ENCODE measurements at places on chromosomes 7 and 10.

- DNase-seq, result no peak
Observed at GRCh38 chr10:11068861-11069633, 51.4 kb downstream of the CELF2 start.

DNA sequence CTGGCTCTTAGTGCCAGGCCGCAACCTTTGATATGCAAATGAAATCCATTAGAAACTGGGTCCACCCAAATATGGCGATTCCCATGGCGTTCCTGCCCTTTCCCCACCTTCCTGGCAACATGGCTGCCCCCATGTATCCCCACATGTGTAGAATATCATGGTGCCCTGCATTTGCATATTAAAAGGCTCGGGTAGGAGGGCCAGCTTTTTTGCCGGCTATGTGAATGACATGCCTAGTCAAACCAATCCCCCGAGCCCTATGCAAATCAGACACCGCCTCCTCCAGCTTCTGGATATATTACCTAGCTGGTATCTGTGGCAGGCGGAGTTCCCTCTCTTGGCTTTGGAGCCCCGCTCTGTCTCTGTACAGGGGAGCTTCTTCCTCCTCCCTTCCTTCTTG is 18.3 kb downstream of the MMS19 start:
- DNase-seq, result no peak

DNA sequence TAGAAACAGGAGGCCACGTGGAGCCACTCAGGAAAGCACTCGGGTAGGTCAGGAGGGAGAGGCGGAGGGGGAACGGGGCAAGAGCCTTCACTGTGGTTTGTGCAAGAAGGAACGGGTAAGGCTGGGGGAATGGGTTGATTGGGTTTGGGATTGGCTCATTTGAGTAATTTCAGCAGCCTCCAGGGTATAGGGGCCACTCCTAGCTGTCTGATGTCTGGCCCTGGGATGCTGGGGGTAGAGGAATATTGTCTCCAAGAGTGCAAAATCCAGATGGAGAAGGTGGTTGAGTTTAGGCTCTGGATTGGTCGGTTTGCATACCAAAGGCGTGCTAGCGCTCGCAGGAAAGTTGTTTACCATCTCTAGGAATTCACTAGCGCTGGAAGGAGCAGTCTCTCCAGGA is 47.2 kb downstream of the MYL10 start:
- no peak for DNase-seq

GRCh38 chr10:3681642-3682554 is 103.1 kb downstream of the KLF6 start:
- no peak for DNase-seq

DNA sequence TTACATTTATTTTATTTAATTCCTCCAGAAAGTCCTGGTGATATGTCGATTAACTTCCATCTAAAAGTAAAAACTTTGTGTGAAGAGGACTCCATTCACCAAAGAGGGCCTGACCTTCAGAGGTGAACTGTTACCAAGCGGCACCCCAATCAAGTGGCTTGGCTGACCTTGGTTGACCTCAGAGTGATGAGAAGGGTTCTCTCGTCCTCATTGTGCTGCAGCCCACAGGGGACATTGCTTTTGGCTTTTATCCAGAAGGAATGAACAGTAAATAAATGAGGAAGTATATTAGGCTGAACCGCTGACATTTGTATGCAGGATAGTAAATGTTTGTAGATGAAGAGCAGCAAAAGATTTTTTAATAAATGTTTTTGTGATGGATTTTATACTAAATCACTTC is 172.4 kb upstream of the MKI67 start:
- no peak for DNase-seq

DNA sequence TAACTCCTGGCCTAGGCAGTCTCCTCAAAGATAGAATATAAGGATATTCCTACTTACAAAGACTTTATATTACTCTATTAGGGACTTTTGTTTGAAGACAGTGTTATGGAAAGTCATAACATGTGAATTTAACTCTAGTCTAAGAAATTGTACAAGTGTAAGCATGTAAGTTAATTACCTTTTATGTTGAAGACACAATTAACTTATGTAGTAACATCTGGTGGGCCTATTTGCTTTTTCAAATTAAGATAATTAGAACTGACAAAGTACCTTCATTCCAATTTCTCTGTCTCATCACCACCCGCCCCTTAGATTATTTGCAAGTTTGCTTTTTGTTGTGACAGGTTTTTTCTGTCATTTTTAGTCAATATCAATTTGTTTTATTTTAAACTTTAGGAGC is 126.0 kb upstream of the THSD7A start:
- no peak for DNase-seq

DNA sequence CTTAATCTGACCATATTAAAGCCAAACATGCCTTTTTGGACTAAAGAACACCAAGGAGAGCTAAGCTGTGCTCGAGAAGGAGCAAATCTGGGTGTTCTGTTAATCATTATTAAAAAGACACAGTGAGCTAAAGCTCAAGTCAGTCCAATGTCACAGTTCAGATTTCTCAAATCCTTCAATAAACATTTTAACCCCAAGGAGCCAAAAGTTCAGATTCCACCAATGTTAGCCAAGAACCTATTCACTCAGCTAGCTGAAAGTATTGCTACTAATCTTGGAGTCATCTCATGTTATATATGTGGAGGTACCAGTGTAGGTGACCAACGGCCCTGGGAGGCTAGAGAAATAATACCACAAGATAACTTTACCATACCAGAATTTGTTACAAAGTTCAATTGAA is 14.5 kb upstream of the ZNF33B start:
- DNase-seq, result no peak

DNA sequence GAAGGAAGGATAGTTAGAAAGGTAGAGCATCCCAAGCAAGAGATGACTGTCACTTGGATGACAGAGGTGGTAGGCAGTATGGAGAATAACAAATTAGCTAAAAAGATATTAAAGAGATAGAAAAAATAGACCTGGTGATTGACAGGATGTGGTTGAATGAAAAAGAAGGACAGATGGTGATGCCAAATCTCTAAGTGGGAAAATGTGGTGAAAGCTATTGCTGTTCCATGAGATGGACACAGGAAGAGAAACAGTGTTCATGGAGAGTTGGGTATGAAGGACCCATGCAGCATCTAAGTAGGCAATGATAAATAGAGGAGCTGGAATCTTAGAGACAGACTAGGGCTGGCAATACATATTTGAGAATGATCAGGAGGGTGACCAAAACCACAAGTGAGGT is 30.7 kb downstream of the FAM13C start:
- no peak for DNase-seq

DNA sequence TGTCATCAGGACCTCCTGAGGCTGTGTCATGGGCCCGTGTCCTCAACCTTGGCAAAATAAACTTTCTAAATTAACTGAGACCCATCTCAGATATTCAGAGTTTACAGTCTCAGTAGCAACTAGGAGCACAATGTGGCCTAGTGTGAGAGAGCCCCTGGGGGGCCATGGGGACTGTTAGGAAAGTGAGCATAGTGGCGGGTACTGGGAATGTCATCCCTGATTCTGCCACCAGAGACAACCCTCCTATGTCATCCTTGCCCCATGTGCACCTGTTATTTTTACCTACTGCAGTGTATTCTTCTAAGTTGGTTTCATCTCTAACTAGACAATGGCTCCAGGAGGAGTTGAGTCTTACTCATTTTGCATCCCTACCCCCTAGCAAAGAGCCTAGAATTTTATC is 78.6 kb downstream of the CCDC71L start:
- DNase-seq, result no peak

DNA sequence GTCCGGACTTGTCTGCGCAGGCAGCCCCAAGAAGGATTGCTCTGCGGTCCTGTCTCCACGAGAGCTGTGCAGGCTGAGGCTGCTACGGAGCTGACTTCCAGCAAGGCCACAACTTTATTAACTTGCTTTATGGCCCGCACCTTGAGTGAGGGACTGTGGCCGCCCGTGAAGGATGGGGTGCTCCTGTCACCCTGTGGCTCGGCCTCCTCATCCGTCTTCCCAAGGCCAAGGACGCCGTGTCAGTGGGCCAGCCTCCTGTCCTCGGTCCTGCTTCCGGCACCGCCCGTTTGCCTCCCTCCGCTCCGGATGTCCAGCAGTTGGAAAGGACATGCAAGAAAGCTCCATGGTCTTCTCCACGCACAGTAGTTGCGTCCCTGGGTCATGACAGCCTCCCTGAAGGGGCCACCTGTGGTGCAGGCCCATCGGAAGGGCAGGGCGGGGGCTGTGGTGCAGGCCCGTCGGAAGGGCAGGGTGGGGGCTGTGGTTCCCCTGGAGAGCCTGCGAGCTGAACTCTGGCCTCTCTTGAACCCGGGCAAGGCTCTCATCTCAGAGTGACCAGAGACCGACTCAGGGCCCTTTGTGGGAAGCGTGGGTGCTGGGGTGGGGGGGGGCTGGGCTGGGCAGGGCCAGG is 87.1 kb downstream of the NKX6-2 start:
- DNase-seq, result no peak
